GOT3 (cell line): ENCODE measurements at places on chromosomes 13 and 19.

DNA sequence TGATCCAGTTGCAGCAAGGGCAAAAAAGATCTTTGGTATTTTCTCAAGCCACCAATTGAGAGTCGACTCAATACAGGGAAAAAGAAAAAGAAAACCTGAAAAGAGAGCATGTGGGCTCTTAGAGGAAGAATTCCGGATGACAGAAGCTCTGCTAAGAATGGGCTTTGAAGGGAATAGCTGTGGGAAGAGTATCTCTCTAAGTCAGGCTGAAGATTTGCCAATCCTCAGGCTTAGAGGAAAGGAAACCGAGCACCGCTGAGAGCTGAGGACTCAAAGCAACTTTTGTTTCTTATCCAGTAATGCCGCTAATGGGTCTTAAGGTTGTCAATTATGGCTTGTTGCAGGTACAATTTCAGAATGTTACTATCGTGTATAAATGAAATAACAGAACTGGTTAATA, 166.4 kb downstream of the EFNB2 start:
- DNase-seq, result no peak

DNA sequence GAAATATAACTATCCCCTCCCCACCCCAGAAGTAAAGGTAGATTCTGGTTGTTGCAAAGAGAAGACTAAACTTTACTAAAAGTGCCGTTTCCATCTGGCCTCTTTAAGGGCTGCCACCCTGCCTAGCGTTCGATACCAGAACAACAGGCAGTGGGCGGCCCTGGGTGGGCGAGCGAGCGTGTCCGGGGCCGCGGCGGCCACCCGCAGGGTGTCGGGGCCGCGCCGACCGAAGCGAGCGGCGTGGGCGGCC, 2.6 kb downstream of the FGF9 start:
- DNase-seq, result no peak

DNA sequence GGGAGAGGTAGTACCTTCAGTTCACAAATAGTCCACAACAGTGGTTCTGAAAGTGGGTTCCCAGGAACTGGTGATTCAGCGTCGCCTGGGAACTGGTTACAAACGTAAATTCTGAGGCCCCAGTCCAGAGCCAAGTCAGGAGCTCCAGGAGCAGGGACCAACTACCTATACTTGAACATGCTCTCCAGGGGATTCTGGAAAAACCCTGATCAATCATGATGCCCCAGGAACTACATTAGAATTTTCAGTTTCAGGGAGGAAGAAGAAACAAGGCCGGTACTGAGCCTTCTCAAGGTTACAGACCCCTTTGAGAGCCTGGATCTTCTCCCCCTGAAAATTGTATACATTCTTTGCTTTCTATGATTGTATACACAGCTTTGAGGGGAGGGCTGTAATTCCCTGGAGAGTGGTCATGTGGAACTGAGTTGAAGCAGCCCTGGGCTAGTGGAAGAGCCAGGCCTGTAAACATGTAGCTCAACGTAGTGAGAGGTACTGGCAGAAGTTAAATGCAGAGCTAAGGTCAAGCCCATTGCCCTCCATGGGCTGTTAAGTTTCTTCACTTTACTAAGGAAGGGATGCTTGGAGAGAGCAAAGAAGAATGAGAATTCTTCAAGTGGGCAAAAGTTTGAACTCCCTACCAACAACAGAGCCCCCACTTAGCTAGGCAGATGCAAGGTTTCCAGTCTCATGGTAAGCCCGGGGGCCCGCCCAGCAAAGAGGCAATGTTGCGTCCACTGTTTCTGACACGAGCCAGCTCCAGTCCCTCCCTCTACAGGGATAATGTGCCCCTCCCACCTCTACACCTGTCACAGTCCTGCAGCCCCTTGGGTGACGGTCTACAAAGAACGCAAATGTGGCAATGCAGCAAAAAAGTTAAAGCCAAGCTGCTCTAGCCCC, 17.0 kb downstream of the DOCK9 start:
- DNase-seq, result no peak

GRCh38 chr19:1944088-1944915, 3.3 kb downstream of the CSNK1G2 start:
- DNase-seq, result no peak
